ENCODE measurements at places on chromosomes 5 and 9. TPM values are rescaled to one million over a fixed set of nuclear protein-coding genes. Genes with fewer than 3 reads are reported as not detected.

FAM120AOS gene
- 60.8 TPM for total RNA-seq

GRCh38 chr5:171957591-171958251 lies 48.7 kb downstream of the FBXW11 start:
- DNase-seq, result no peak

EIF4EBP3 gene
- 16.7 TPM for total RNA-seq

KIF12 gene
- total RNA-seq, result not detected

TNFSF15 gene
- 1.5 TPM for total RNA-seq

DNA sequence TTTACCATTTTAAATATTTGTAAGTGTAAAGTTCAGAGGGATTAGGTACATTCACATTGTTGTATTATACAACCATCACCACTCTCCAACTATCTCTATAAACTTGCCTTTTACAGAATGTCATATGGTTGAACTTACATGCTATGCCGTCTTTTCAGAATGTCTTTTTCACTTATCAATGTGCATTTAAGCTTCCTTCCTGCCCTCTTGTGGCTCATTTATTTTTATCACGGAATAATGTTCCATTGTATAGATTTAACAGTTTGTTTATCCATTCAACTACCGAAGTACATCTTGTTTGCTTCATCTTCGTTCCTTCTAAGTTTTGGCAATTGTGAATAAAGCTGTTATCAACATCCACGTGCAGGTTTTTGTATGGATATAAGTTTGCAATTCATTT lies 133.3 kb upstream of the C6 start:
- no peak for DNase-seq

TEX10 gene
- total RNA-seq, result 16.1 TPM

GRCh38 chr9:130172161-130172857 lies at the start of gene NCS1:
NCS1 (plus strand) TSS chr9:130172404; CDS start chr9:130172664, 260 bp downstream.
- DNase-seq, result peak; percentile 34

DNA sequence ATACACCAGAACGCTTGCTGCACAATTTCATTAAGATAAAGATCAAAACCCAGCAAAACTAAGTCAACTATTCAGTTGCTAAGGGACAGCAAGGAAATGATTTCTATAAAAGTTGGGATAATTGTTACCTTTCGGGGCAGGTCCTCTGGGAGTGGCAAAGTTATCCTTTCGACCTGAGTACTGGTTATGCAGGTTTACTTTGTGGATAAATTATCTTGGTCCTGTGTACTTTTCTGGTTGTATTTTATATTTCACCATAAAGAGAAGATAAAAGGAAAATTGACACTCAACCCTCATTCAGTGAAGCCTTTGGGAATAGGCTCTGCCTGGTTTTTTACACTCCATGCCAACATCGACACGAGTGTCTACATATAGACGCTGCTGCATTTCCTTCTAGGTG lies 146.5 kb downstream of the SYK start:
- no peak for DNase-seq

BTNL8 gene
- not detected for total RNA-seq

GPX3 gene
- total RNA-seq, result 9,036 TPM

DNA sequence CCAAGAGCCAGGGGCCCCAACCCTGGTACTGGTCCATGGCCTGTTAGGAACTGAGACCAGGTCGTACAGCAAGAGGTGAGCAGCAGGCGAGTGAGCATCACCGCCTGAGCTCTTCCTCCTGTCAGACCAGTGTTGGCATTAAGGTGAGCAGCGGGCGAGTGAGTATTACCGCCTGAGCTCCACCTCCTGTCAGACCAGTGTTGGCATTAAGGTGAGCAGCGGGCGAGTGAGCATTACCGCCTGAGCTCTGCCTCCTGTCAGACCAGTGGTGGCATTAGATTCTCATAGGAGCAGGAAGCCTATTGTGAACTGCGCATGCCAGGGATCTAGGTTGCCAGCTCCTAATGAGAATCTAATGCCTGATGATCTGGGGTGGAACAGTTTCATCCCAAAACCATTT lies 31.0 kb upstream of the UBE2QL1 start:
- no peak for DNase-seq

DNA sequence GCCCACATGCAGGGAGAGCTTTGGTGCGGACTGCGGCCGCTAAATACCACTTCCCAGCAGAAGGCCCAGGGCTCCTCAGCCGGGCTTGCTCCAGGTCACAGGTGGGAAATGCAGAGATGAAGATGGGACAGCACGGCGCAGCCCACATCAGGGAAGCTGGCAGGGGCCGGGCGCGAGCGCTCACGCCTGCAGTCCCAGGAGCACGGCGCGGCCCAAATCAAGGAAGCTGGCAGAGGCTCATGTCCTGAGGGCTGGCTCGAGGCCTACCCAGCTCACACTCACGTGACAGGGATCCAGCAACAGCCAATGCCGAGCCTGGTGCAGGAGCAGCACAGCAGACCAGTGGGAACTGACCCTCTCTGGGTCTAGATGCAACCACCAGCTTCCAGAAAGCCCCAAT lies 16.3 kb downstream of the LPCAT1 start:
- DNase-seq, result no peak

DNA sequence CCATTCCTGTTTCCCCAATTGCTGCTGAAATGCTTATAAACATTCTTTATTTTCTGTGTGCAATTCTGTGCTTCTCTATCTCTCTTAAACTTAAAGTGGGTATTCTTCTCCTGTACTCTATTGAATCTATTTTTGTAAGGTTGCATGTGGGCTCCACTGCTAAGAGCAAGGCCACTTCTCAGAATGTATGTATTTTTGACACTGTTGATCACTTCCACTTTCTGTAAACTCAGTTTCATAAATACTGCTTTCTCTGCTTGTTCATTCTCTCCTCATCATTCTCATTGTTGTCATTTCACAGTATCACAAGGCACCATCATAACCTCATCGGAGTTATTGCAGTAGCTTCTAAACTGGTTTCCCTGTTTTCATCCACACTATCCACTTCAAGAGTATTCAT lies 483.0 kb upstream of the CDH18 start:
- DNase-seq, result no peak

PCDHB4 gene
- 19.8 TPM for total RNA-seq

- no peak for DNase-seq
These were observed 299.8 kb downstream of the TLE1 start for GRCh38 chr9:81389569-81389993.

DNAI1 gene
- total RNA-seq, result 0.66 TPM

DNA sequence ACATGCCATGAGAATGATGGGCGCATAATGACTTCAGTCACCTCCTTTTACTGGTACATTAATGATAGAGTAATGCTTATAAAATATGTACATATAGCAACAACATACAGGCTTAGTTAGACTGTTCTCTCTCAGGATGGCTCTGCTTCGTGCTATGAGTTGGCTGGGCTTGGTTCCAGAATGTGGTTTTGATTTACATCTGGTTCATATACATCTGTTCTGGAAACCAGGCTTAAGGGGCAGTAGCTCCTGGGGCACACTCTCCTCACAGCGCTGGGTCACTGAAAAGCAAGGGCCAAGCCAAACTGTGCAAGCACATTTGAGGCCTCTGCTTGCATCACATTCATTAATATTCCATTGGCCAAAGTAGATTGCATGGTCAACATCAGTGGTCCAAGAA lies 44.9 kb downstream of the PCSK1 start:
- DNase-seq, result no peak

MEF2C gene
- total RNA-seq, result 40.8 TPM

FBN2 gene
- total RNA-seq, result 1.2 TPM

PALM2AKAP2 gene
- 3.9 TPM for total RNA-seq

DNA sequence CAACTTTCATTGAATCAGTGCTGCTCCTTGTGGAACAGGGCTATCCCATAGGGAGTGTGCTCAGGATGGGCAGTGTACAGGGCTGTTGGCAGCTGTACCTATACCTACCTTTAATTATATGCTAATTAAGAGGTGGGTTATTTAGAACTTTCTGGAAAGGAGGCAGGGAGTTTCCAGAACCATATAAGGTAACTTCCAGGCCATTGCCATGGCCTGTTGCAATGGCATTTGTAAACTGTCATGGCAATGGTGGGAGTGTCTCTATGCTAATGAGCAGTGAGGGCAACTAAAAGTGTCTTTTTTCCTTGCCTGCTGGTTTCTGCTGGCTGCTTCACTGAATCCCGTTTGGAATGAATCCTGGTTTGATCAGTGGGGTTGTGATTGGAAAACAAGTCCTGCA lies 2.3 kb upstream of the ARHGAP26 start:
- no peak for DNase-seq

DNA sequence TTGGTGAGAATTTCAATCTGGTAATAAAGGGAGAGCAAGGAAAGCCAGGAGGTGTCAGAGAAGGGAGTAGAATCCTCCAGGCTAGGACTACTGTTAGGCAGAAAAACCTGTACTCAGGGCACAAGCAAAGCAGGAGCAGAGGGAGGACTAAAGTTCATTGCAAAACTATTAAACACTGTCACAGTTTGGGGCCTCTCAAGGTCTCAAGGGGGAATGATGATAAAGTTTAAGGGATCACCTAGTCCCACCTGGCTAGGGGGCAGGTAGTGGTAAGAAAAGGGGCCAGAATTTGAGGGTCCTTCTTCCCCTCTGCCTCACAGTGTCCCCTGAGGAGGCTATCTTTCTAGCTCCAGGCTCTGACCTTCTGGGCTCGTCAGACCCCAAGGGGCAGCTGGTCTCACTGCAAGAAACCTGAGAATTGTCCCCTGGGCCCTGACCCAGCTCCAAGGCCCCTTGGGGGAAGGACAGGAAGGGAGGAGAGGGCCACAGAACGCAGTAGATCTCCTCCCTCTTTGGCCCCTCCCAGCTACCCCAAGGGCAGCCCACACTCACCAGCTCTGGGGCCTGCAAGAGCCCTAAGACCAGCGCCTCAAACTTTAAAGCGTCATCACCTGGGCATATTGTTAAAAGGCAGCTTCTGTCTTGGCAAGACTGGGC lies 974 bp downstream of the CCDC69 start:
- no peak for DNase-seq

PARP8 gene
- 10.4 TPM for total RNA-seq

DNA sequence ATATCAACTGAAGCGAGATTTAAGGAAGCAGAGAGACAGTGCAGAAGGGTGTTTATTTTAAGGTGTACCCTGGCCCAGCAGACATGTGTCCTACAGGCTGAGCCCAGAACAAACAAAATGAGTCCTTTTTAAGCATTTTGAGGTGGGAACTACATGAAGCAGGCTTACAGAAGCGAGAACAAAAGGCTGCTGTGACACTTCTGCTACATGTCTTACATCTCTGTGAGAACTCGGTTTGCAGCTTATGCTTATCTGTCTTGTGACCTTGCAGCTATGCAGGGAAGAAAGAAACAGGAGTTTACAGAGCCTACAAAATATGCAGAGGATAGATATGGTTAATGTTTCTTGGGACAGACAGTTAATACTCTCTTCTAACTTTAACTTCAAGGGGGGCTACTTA lies 295.9 kb downstream of the CEMIP2 start:
- DNase-seq, result no peak

DNA sequence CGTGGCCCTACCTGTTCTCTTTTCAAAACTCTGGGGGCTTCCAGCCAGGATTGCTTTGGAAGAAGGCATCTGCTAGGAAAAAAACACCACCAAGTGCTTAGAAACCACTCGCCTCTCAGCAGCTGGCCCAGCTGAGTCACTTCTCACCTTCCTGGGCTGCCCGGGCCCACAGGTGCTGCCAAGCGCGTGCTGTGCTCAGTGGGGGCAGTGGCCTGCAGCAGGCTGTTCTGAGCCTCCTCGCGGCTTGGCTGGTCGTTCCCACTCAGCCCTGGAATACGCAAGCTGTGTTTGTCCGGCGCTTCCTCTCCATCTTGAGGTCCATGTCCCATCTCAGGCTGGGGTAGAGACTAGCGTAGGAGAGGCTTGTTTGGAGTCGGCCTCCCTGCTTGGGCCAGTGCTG lies 102.5 kb upstream of the FCN2 start:
- DNase-seq, result no peak

ANKRD18B gene
- not detected for total RNA-seq

CSF1R gene
- 53.7 TPM for total RNA-seq

DNA sequence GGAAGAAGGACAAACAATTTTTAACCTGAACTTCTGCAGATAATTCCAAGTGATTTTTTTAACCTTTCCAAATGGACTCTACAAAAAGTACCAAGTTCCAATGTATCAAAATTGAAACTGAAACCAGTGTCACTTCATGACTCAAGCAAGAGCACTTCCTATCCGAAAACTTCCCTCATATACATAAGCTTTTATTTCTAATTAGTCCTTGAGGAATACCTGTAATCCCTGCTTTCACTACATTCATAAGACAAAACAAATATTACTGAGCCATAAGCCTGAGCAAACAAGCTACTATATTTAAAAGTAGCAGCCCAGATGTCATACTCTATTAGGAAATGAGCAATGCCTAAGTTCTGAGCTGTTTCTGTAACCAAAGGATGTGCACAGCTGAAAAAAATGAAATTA lies 224.4 kb downstream of the EBF1 start:
- DNase-seq, result no peak

DNA sequence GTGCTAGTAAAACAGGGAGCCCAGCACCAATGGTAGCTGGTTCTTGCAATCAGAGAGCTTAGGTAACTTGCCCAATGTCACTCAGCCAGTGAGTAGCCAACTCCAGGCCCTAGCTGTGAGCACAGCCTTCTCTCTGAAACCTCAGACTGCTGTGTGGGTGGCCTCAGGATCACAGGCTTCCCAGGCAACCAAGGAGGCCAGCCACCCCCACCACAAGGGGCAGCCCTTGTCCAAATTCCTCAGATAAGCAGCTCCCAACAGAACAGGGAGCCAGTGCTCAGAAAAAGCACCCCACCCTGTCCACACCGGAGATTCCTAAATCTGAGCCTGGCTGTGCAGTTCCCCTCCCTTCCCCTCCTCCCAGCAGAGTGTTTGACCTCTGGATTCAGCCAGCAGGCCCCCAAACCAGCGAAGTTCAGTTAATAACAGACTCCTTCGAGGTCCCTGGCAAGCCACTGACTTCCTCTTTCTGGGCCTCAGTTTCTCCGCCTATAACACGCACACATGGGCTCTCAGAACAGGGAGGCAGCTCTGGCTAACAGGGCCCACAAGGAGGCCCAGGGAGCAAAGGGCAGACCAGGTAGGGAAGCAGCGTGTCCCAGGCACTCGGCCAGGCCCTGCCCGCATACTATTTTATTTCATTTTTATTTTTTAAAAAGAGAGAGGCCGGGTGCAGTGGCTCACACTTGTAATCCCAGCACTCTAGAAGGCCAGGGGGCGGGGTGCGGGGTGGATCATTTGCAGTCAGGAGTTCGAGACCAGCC lies 2.7 kb downstream of the EEIG1 start:
- peak; percentile 53 for DNase-seq

GRCh38 chr9:91905991-91906469 lies 44.0 kb downstream of the ROR2 start:
- DNase-seq, result no peak

GPR151 gene
- not detected for total RNA-seq

Data from tibial nerve (tissue), 4 donors.